ENCODE measurements at places on chromosomes 13 and 19.

GRCh38 chr13:114122591-114123211 is 9.7 kb downstream of the RASA3 start:
- DNase-seq, result no peak

DNA sequence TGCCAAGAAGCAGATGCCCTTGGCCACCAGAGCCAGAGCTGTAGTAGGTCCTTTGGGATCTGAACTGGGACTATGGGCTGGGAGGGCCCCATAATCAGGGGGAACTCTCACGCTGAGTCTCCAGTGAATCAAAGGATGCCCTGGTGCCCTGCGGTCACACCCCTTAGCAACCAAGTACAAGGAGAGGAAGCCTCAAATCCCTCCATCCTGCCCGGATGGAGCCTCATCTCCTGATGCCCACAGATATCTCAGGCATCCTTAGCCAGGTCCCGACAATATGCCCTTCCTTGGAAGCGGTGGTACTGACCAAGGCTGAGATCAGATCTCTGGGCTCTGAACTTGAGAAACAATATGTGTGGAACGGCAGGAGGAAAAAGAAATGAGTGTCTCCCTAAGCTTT is 1.7 kb downstream of the PLEKHA4 start:
- DNase-seq, result no peak

DNA sequence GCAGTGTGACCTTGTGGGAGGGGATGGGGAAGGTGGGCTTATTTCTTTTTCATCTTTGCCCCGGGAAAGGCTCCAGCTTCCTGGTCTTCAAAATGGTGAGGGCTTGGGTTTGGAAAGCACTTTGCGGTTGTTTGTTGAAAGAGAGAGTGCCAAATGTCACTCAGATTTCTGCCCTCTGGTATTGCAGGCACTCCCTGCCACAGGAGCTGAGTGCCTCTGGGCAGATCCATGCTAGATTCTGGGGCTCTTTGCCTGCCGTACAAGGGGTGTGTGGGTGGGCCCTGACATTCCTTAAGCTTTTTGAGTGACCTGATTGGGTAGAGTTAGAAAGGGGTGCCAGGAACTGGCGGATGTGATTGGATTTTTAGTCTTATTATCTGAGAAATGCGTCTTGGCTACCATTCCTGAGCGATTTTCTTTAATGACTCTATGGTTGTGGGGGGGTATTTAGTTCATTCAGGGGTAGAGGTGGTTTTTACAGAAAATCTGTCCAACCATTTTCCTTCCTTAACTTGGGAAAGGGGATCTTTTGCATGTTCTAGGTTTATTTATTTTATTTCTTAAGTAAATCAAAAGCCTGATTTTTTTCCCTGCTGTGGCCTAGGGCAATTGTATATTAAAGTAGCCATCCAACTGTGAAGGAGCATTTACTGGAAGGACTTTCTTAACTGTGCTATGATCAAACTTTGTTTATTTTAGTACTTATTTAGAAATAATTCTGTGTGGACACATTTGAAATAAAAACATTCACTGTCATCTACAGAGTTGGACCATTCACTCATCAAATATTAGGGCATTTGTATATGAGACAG is 3.2 kb downstream of the ARHGAP35 start:
- no peak for DNase-seq

- no peak for DNase-seq
These were observed 240.0 kb downstream of the GPC6 start for GRCh38 chr13:93466502-93467036.

GRCh38 chr19:16799740-16800139 is 29.5 kb upstream of the SIN3B start:
- DNase-seq, result no peak

All from CD4-positive, alpha-beta memory T cell (primary cell).